ENCODE measurements at places on chromosomes 11 and 22. TPM values are rescaled to one million over a fixed set of nuclear protein-coding genes. Genes with fewer than 3 reads are reported as not detected.

DNA sequence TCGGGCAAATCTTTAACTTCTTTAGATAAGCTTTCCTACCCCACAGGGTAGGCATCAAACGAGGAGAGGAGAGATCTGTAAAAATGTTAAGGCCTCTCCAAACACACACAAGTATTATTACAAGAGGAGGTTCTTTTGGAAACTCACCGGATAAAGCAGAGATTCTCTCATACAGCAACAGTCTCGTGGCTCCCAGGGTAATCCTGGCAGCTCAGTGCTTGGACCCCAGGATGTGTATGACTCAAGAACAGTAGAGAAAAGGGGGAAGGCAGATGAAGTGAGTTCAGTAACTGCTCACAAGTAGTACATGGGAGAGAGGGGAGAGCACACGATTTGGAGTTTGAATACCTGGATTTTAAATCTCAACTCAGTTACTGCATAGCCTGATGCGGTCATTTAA, 120.9 kb downstream of the FEZ1 start:
- no peak for DNase-seq

DNA sequence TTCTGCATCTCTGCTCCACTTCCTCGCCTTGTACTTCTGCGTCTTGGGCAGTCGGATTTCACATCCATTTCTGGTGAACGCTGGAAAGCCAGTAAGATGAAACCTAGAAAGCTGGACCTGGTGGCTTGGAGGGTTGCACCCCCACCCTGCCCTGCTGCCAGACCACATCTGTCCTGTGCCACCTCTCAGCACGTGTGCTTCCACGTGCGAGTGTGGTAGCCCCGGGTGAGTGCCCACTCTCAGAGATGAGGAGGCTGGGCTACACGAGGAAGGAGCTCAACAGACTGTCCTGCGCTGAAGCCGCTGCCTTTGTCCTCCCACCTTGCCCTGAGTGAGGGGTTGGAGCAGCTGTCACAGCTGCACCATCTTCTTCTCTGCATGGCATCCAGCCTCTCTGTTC, 77.5 kb downstream of the NTM start:
- DNase-seq: no peak

GRCh38 chr22:41264408-41264941, 21.5 kb downstream of the RANGAP1 start:
- DNase-seq: no peak

HBG1 gene
- not detected for polyA plus RNA-seq

PATZ1 gene
- polyA plus RNA-seq: 9.1 TPM

Data from immature natural killer cell (primary cell).